ENCODE measurements at places on chromosomes 2 and 18. TPM values are rescaled to one million over a fixed set of nuclear protein-coding genes. Genes with fewer than 3 reads are reported as not detected.

Gene ZC3H6
- total RNA-seq, result 4.5 TPM

Gene HOXD12
- 17.9 TPM for total RNA-seq

GRCh38 chr2:148555622-148556294 lies 88.8 kb upstream of the EPC2 start:
- no peak for DNase-seq

DNA sequence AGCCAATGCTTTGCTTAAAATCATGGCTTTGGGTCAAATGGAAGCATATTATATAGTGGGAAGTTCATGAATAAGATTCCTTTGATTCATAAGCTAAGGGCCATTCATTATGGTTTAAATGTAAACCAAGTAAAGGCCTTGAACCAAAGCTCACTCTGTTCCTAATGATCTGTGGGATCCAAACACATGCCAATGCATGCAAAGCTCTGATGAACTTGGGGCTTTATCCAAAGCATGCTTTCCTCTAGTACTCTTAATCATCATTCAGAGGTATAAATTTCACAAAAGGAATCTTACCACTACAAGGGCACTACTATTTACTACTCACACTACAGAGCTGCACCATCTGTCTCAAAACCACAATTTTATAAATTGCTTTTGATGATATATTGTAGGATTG lies 102.8 kb upstream of the RBMS1 start:
- no peak for DNase-seq

Gene MGAT4A
- 22.2 TPM for total RNA-seq

- DNase-seq, result no peak
These were observed 18.8 kb downstream of the EPHA4 start for GRCh38 chr2:221553333-221553732.

Gene ID2
- total RNA-seq, result 1,089 TPM

Gene RSAD2
- 1.6 TPM for total RNA-seq

DNA sequence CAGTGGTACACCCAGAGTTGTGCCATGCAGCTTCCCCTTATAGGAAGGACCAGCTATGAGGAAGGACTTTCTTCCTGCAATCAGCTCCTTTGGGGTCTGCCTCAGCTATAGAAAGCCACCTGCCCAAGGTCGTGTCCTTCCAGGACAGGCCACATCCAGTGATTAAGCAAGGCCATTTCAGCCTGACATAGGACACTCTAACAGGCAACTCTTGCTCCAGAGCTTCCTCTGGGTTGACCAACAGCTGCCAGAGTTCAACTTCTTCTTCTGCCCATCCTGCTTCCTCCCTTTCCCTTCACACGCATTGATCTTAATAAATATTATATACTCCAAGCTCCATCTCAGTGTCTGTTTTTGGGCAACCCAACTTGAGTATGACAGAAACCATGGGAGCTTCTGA lies 12.8 kb downstream of the LRP2 start:
- no peak for DNase-seq

Gene ALPG
- total RNA-seq, result 0.16 TPM

DNA sequence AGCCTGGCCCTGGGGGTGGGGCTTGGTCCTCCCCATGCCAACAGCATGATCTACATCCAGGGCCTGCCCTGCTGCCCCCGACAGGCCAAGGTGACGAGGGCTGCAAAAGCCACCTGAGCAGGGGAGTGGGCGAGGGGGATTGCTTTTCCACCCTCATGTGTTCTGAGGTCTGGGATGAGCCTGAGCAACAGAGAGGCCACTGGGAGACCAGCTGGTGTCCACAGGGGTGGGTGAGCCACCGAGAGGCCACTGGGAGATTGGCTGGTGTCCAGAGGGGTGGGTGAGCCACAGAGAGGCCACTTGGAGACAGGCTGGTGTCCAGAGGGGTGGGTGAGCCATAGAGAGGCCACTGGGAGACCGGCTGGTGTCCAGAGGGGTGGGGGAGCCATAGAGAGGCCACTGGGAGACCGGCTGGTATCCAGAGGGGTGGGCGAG lies 147.4 kb upstream of the GPC1 start:
- DNase-seq, result no peak

Gene ST8SIA5
- 0.44 TPM for total RNA-seq
